ENCODE measurements at places on chromosomes 1 and 21. TPM values are rescaled to one million over a fixed set of nuclear protein-coding genes. Genes with fewer than 3 reads are reported as not detected.

Gene SMCP
- total RNA-seq, result not detected

Gene GNG12
- total RNA-seq, result 30.3 TPM

Gene CNKSR1
- 7.8 TPM for total RNA-seq

Gene RCSD1
- total RNA-seq, result 0.06 TPM

GRCh38 chr1:39268906-39269305 lies 64.4 kb downstream of the MACF1 start:
- DNase-seq, result peak; percentile 28

DNA sequence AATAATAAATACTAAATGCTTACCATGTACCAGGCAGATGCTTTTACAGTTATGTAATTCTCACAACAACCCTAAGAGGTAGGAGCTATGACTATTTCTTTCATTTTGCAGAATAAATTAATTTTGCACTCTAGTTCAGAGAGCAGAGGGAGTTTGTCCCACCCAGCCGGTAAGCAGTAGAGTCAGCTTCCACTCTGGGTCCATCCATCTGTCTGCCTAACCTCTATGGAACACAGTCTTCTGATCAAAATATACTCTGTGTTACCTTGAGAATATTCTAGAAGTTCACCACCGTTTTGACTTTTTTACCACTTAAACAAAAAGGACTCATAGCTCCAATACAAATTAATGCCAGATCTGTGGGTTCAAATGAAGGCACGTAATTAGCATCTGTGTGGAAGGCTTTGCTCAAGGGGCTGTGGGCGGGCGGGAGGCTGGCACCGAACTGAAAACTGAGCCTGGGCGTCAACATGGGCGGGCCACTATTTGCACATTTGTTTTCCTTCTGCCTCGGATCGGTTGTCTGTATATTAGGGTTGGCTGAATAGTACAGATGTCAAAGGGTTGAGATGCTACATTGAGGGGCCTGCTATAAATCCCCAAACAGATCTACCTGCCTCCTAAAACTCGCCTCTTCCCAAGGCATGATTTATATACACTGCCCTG lies 33.1 kb upstream of the LMO4 start:
- DNase-seq, result peak; percentile 27

- DNase-seq, result no peak
Observed at GRCh38 chr21:36539434-36540150, 59.7 kb upstream of the CLDN14 start.

DNA sequence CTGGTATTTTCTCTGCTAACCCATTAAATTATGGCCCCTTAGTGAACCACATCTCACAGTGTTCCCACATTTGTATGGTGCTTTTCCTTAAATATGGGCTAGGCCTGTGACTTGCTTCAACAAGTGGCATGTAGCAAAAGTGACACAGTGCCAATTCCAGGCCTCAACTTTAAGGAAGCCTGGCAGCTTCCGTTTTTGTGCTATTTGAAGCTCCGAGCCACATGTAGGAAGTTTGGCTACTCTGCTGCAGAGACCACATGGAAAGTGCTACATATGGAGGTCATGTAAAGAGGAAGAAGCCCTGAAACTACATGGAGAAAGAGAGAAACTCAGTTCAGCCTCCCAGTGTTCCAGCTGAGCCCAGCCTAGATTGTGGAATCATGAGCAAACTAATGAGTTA lies 28.5 kb upstream of the DR1 start:
- DNase-seq, result no peak

DNA sequence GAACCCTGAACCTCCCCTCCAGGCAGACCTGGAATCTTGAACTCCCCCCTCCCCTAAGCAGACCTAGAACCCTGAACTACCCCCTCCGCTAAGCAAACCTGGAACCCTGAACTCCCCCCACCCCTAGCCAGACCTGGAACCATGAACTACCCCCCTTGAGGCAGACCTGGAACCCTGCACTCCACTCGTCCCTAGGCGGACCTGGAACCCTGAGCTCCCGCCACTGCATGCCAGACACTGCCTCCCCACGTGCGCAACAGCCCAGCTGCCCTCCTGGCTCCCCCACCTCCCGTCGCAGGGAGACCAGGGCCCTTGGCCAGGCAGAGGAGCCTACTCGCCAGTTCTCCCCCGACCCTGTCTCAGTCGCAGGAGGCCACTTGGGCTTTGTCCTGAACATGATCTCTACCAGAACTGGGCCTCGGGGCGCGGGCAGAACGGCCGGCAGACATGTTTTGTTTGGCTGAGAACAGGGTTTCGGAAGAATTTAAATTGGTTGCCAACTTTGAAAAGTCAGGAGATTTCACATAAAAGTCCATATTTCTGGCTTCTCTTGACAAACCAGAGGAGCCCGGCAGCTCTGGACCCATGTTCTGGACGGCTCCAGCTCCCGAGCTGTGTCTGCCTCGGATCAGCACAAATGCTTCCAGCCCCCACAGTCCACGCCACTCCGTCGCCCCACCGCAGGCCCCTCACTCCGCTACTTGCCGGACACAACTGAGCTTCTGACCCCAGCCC lies 9.2 kb upstream of the PLEKHG5 start:
- DNase-seq, result no peak
